Suprapubic skin (tissue), 4 donors: ENCODE measurements at places on chromosomes 12 and 14. TPM values are rescaled to one million over a fixed set of nuclear protein-coding genes. Genes with fewer than 3 reads are reported as not detected.

Gene OR9K2
- total RNA-seq: not detected

Gene IFNG-AS1
- total RNA-seq: not detected

Gene SPIC
- not detected for total RNA-seq

Gene NID2
- 4.3 TPM for total RNA-seq

Gene CIT
- total RNA-seq: 7.6 TPM

- H3K4me1 ChIP-seq: peaks cover 56% of the 10 kb centered on the region
- H3K4me3 ChIP-seq: no peak overlapping the region
- peak overlapping the region; percentile 40 for H3K27ac ChIP-seq
- H3K27me3 ChIP-seq: no peaks in the 10 kb centered on the region
Measured at GRCh38 chr12:6958609-6959057, 7.5 kb downstream of the PTPN6 start.

DNA sequence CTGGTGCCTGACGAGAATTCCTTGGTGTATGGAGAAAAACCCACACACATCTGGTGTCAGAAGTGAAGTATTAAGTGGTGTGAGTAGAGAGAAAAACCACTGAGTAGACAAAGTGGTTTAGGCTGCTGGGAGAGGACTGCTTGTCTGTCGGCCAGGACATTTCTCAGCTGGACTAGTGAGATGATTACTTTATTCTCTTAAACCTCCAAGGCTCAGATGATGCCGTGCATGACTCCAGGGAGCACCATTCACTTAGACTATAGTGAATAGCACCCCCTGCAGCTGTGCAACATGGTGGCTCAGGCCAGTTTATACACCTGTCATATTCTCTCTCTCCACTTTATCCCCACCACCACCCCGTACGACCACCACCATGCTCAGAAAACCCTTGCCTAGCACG is 28.5 kb upstream of the NFYB start:
- H3K4me1 ChIP-seq: no peaks in the 10 kb centered on the region
- no peak overlapping the region for H3K4me3 ChIP-seq
- H3K27me3 ChIP-seq: no peaks in the 10 kb centered on the region

GRCh38 chr12:93197067-93197593 is 180.6 kb upstream of the NUDT4 start:
- peak overlapping the region; percentile 37 for H3K27ac ChIP-seq
- H3K27me3 ChIP-seq: no peaks in the 10 kb centered on the region
- H3K36me3 ChIP-seq: no peaks in the 10 kb centered on the region
- no peak for DNase-seq
- peaks cover 3% of the 10 kb centered on the region for H3K4me1 ChIP-seq
- H3K4me3 ChIP-seq: no peak overlapping the region

DNA sequence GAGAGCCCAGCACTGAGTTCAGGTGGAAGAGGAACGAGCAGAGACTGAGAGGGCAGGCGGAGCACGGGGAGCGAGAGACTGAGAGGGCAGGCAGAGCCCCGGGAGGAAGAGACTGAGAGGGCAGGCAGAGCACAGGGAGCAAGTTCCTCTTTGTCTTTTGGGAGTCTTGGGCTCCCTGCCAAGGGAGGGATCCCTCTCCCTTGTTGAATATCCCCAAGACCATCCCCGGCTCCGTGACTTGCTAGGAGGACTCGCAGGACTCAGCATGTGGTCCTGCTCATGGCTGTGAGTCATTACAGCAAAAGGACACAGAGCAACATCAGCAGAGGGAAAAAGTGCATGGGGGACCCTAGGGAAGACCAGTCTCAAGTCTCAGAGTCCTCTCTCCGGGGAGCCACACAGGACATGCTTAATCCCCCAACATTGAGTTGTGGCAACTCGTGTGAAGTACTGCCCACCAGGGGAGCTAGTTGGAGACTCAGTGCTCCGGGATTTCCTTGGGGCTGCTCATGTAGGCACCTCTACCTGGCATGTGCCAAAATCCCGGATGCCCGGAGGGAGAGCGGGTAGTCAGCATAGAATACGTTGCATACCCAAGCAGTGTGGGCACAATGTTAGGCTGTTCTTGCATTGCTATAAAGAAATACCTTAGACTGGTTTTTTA is 81.0 kb downstream of the CCDC92 start:
- H3K4me1 ChIP-seq: peaks cover 6% of the 10 kb centered on the region
- peaks cover 28% of the 10 kb centered on the region for H3K27me3 ChIP-seq
- no peak for DNase-seq
- no peak overlapping the region for H3K27ac ChIP-seq
- no peak overlapping the region for H3K4me3 ChIP-seq
- H3K36me3 ChIP-seq: no peaks in the 10 kb centered on the region

DNA sequence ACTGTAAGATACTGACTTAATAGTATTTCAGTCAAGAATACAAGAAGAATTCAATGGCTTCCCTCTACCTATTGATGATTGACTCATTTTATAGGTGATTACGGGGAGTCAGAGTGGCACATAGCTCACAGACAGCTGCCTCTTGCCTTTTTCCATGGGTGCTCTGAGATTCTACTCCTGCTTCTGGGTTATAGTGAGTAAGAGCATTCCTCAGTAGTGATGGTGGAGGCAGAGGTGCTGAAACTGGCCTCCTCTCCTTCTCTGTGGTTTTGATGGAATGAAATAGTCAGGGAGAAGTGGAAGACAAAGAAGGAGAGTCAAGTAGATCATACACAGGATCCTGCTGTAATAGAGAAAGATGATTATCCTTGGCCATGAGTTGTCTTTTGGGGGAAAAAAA is 438.2 kb upstream of the FAR2 start:
- no peaks in the 10 kb centered on the region for H3K4me1 ChIP-seq
- no peaks in the 10 kb centered on the region for H3K27me3 ChIP-seq
- no peak overlapping the region for H3K4me3 ChIP-seq
- no peak overlapping the region for H3K27ac ChIP-seq
- no peaks in the 10 kb centered on the region for H3K36me3 ChIP-seq
- DNase-seq: no peak

GRCh38 chr12:51642286-51642685 is 51.3 kb downstream of the SCN8A start:
- no peak overlapping the region for H3K4me3 ChIP-seq
- no peaks in the 10 kb centered on the region for H3K27me3 ChIP-seq
- H3K4me1 ChIP-seq: no peaks in the 10 kb centered on the region
- H3K36me3 ChIP-seq: no peaks in the 10 kb centered on the region

DNA sequence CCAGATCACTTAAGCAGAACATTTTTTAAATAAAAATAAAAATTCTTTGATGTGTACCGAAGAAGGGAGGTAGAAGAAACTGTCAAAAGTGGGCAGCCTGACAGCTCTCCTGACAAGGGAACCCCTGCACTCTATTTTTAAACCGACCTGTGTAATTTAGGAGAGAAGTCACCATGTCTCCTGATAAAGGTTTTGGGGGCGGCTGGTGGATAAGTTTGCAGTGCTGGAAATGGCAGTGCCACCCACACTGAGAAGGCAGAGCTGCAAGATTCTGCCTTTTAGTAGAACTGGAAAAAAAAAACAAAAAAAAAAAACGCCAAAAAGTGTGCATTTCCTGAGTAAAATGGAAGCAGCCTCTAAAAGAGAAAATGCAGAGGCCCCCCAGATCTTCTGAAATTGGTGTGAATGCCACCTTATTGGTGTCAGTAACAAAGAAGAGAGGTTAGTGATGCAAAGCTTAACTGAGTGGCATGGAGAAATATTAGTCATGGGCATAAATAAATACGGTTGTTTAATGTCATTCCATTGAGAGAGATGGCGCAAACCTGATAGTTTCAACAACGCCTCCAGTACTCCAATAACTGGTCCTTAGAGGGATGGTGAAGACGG is 24.7 kb downstream of the DUSP6 start:
- no peak overlapping the region for H3K4me3 ChIP-seq
- H3K27me3 ChIP-seq: no peaks in the 10 kb centered on the region
- no peak for DNase-seq
- no peaks in the 10 kb centered on the region for H3K4me1 ChIP-seq

DNA sequence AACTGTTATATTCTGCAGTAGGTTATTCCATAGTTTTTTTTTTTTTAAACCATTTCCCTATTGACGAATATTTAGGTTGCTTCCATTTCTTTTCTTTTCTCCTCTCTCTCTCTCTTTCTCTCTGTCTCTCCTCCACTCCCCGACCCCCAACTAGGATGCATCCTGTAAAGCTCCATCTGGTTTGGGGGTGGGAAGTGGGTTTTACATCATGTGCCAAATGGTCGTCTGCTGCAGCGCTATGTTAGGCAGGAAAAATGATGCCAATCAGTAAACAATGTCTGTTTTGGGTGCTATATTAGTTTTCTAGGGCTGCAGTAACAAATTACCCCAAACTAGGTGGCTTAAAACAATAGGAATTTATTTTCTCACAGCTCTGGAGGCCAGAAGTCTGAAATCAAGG is 465.0 kb downstream of the AACS start:
- no peak for DNase-seq
- no peak overlapping the region for H3K4me3 ChIP-seq
- peaks cover 6% of the 10 kb centered on the region for H3K27me3 ChIP-seq
- H3K36me3 ChIP-seq: no peaks in the 10 kb centered on the region
- H3K27ac ChIP-seq: no peak overlapping the region

GRCh38 chr14:22561661-22562579 is 27.1 kb downstream of the DAD1 start:
- no peak overlapping the region for H3K4me3 ChIP-seq
- H3K27me3 ChIP-seq: no peaks in the 10 kb centered on the region
- no peak overlapping the region for H3K27ac ChIP-seq
- peaks cover 6% of the 10 kb centered on the region for H3K4me1 ChIP-seq

GRCh38 chr14:80315681-80316080 is 104.4 kb upstream of the DIO2 start:
- H3K4me3 ChIP-seq: no peak overlapping the region
- DNase-seq: no peak
- no peaks in the 10 kb centered on the region for H3K36me3 ChIP-seq
- H3K4me1 ChIP-seq: peaks cover 2% of the 10 kb centered on the region

DNA sequence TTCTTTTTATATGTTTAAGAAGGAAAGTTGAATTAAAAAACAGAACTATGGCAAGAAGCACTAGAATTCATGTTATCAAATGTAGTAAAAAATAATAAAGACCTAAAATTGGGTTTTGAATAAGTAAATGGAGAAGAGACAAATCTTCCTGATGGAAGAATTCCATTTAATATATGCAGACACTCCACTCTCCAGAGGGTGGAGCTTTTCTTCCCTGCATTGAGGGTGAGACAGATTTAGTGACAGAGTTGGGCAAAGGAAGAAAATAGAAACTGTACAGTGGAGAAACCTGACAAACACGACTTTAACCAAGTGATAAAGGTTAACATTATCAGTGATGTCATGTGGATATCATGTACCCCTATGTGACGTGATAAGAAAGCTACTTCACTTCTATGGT is 217.6 kb downstream of the PRKD1 start:
- H3K27me3 ChIP-seq: no peaks in the 10 kb centered on the region
- no peaks in the 10 kb centered on the region for H3K4me1 ChIP-seq
- DNase-seq: no peak
- H3K36me3 ChIP-seq: no peaks in the 10 kb centered on the region

DNA sequence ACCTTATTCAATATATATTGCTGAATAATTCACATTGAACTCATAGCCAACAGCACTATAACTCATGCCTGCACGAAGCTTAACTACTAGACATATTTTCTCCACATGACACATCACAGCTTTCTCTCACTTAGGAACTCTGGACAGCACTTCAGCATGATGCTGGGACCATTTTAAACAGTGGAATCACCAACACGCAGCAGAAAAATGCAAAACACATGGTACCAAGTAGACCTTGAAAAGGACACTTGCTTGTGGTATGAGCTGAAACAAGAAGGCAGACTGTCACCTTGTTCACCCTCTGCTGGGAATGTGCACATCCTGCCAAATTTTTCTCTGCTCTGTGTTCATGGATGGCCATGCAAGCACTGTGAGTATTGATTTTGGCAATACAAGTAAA is 34.8 kb upstream of the CD9 start:
- H3K4me3 ChIP-seq: no peak overlapping the region
- DNase-seq: no peak
- H3K36me3 ChIP-seq: no peaks in the 10 kb centered on the region
- H3K4me1 ChIP-seq: peaks cover 24% of the 10 kb centered on the region
- H3K27me3 ChIP-seq: no peaks in the 10 kb centered on the region
- no peak overlapping the region for H3K27ac ChIP-seq

- no peaks in the 10 kb centered on the region for H3K36me3 ChIP-seq
- no peaks in the 10 kb centered on the region for H3K4me1 ChIP-seq
- H3K4me3 ChIP-seq: no peak overlapping the region
- no peak overlapping the region for H3K27ac ChIP-seq
- H3K27me3 ChIP-seq: no peaks in the 10 kb centered on the region
Measured at GRCh38 chr14:61653507-61653906, 41.8 kb upstream of the HIF1A start.
